Effector CD4-positive, alpha-beta T cell (primary cell): ENCODE measurements at places on chromosomes 1 and 21.

DNA sequence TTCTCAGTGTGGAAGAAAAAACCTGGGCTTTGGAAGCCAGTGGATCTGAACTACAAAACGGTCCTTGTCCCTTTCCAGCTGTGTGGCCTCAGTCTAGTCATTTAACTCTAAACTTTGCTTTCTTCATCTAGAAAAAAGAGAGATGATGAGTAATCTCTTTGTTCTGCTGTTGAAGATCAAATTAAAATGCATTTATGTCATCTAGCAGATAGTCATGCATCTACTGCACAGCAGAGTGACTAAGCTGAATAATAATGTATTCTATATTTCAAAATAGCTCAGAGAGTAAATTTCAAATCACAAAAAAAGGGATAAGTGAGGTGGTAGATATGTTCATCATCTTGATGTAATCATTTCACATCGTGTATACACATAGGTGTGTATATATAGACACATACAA, 473.2 kb downstream of the DSCAM start:
- no peak for DNase-seq

GRCh38 chr1:205445646-205445935, 10.3 kb downstream of the BLACAT1 start:
- no peak for DNase-seq

DNA sequence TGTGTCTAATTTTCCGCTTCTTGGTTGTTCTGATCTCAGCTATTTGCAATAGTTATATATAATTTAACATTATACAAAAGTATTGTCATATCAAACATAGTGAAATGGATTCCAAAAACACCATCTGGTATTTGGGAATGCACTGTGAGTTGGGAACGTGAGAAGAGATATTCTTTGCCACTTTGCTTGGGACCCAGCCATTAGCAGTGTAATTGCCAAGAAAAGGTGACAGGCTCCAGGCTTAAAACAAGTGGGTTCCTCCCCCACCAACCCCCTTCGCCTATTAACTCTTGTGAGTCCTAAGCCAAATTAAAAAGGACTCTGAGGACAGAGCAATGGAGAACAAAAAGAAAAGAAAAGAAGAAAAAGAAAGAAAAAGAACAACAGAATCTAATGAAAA, 186.7 kb upstream of the NFIA start:
- no peak for DNase-seq

GRCh38 chr1:187476671-187477070, 647.9 kb downstream of the PLA2G4A start:
- no peak for DNase-seq
